ENCODE measurements at places on chromosomes 7 and 10.

- DNase-seq = no peak
Measured at GRCh38 chr10:31720546-31720945, 208.1 kb downstream of the ARHGAP12 start.

DNA sequence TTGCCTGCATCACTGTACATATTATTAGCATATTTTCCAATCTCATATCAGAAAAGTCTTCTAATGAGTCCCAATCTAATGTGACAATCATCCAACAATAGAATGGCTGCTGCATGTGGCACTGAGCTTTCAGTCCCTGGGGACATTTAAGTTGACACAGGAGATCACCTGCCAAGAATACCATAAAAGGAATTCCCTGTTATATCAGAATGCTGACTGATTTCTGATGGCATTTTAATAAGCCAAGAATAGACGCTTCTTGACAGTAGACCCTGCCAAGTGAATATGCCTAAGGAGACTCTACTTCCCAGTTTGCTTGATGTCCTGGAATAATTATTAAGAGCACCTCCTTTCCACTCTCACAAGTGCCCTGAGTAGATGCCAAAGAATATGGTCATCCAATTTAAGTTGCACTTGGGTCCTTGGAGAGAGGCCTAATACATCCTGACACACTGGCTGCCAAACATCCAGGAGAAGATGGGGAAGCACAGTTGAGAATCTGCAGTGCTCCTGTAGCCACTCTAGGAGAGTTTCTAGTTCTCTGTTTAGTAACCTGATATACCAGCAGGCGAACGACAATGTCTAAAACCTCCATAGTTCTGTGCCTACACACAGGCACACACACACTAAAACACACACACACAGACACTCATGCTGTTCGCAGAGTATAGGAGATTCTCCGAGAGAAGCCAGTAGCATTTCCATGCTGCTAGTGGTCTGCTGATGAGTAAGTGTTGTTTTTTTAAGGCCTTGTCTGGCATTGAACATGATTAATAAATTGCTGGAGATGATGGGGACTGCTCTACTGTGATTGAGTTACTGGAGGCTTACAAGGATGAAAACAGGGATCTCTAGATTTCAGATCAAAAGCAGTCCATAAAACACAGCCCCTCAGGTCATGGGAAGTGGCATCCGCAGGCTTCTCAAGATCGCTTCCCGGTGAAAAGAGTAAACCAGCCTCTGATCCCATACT is 369.6 kb downstream of the KCNMA1 start:
- DNase-seq = no peak

DNA sequence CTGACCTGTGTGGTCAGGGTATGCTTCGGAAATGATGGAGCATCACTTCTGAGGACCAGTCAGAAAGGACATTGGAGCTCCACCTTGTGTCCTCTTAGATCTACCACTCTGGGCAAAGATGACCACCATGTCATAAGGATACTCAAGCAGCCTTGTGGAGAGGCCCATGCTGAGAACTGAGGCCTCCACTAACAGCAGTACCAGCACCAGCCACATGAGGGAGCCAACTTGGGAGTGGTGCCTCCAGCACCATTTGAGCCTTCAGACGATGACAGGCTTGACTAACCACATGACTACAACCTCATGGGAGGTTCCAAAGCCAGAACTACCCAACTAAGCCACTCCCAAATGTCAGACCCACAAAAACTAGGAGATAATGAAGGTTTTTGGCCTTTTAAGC is 116.0 kb downstream of the NPTX2 start:
- DNase-seq = peak; percentile 86

DNA sequence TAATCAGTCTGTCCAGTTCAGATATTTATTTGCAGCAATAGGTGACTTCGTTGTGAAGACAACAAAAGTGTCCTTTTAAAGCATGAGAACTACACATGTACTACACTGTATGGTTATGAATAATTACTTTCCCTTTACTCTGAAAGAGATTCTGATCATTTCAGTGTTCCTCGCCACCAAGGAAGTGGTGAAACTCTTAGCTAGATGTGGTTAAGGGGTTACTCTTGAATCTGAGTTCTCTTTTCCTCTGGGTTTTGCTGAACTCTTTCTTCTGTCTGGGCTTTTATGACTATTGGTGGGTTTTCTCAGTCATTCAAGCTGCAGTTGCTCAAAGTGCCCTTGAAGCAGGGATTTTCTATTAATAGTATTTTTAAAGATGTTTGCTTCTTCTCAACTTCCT is 127.9 kb upstream of the SEM1 start:
- DNase-seq = no peak

GRCh38 chr7:111138586-111138985 is 47.7 kb downstream of the LRRN3 start:
- no peak for DNase-seq

DNA sequence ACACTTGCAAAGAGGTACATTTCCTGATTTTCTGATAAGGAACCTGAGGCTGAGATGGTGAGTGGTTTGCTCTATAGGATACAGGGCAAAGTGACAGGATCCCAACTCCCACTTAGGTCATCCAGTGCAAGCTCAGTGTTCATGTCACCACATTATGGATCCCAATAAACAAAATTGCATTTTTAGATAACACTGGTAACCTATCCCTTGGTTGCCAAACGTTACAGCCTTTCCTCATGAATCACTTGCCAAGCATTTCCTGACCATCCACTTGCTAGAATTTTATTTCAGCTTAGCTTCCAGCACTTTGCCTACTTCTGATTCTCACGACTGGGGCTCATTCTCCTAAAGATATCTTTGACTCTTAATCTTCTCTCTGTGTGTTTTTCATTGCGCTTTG is 131.4 kb upstream of the ODAD2 start:
- DNase-seq = peak; percentile 36

- no peak for DNase-seq
Measured at GRCh38 chr10:112343056-112343806, 30.7 kb upstream of the ACSL5 start.

DNA sequence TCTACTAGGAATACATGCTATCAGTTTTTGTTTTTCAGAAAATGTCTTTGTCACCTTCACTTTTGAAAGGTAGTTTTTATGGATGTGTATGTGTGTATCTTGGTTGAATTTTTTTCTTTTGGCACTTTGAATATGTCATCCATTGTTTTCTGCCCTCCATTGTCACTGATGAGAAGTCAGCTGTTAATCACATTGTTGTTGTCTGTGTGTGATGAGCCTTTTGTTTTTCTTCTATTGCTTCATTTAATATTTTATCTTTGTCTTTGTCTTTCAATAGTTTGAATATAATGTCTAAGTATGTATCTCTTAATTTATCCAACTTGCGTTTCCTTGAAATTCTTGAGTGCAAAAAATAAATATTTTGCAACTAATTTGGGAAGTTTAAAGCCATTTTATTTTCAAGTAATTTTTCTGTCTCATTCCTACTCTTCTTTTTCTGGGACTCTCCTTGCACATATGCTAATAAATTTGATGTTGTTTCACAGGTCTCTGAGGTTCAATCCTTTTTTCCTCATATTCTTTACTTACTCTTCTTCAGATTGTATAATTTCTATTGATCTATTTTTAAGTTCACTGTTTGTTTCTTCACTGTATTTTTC is 546.9 kb upstream of the GHITM start:
- no peak for DNase-seq

Measured in RKO (cell line).